Head of caudate nucleus (tissue), 42 donors: ENCODE measurements at places on chromosomes 7 and 10.

- peak; percentile 82 for DNase-seq
Observed at GRCh38 chr7:45923290-45923689, 2.2 kb upstream of the IGFBP3 start.

DNA sequence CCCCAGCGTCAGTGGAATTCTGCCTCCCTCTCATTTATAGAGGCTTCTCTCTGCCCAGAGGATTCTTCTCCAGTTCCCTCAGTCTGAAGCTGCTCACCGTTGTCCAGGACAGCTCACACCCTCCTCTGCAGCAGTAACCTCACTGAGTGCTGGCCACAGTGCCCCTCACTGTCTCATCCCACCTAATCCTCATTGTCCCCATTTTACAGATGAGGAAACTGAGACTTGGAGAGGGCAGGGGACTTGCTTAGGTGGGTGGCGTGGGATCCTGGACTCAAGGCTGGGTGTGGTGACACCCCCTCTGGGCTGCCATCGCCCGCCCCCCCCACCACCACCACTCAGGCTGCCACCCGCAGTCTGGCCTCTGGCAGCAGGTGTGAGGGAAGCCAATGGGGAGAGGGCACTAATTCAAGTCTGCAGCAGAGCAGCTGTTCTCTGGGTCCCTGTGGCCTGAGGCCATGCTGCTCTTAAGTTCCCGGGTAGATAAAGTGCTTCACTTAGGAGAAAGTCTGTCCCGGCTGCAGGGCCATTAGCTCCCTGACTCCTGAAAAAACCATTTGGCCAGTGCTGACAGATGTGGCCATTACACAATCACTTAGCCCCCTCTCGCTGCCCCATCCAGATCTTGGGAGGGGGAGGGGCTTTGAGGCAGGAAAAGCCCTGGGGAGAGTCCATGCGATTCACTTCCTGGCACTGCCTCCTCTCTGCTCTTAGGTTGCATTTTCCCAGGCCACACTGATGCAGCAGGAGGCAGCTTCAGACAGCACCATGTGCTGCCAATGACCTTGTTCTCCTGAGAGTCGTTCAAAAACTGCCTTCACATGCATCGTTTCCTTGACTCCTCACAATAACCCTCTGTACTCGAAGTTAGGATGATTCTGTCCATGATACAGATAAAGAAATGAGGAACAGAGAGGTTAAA, 36.3 kb downstream of the DRGX start:
- DNase-seq = no peak

DNA sequence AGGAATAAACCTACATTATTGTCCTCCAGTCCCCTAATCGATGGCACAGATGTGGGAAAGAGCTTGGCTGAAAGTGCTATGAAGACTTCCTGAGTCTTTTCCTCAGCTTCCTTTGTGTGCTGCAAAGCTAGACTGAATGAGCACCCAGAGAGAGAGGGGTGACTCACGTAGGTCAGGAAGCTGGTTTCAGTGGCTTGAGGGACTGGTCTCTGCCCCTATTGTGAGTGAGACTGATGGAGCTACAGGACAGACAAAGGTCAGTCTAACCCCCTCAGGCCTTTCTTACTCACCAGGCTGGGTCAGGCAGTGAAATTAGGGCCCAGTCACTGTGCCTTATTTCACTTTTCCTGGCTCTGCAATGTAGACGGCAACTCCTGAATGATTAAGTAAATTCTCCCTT, 171.1 kb upstream of the GRB10 start:
- DNase-seq = no peak

DNA sequence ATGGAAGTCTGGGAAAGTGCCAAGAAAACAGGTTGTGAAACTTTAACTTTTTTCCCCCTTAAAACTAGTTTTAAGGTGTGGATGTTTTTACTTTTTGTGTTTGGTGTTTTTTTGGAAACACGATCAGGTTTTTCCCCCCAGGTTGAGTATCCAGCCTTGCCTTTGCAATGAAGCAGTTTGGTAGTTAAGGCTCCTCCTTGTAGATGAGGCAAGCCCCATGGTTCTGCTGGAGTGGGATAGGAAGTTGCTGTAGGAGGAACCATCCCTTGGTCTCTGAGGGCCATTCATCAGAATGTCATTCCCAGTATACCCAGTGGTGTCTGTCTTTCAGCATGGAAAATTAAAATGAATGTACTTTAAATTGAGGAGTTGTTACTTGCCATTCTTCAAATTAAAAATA, 2.7 kb downstream of the CUL1 start:
- no peak for DNase-seq

GRCh38 chr10:16777473-16778370, 39.5 kb downstream of the RSU1 start:
- DNase-seq = no peak

DNA sequence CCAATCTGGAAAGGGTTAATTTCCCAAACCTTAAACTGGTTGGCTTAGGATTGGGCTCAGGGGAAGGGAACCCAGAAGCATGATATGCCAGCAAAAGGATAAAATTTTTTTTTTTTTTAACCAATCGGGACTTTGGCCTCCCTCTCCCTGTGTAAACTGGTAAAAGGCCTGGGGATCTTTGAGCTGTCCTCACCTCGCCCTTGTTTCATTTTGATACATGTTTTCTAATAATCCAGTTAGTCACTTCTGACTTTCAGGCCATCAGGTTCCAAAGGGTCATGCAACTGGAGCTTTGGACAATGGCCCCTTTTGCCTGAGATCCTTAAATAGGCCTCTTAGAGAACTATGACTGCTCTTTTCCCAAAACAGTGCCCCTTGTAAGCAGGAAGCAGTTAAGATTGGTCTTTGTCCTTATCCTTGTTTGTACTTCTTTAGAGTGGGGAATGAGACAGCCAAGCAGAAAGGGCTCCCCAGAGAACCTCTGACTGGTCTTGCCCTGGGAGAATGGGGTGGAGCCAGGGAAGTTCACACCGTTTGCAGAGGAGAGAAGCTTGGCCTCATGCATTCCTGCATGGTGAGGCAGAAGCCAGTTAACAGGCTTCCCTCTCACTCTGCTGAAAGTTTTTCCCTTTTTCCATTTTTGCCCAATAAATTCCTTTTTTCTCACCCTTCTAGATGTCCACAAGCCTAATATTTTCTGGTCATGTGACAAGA, 424.2 kb upstream of the CNTNAP2 start:
- no peak for DNase-seq

GRCh38 chr10:124417895-124418725, 613 bp downstream of the OAT start:
- DNase-seq = peak; percentile 70

DNA sequence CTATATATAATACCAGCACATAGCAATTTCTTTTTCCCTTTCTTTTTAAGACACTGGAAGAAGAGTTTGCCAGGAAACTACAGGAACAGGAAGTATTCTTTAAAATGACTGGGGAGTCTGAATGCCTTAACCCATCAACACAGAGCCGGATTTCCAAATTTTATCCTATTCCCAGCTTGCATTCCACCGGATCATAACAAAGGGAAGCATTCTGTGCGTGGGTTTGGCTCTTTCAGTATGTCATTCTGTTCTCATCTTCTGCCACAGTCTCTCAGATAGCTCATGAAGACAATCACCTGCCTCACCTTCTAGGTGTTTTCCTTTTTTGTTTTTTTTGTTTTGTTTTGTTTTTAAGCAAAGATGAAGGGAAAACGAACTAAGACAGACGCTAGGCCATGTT, 58.6 kb downstream of the SLK start:
- DNase-seq = no peak

DNA sequence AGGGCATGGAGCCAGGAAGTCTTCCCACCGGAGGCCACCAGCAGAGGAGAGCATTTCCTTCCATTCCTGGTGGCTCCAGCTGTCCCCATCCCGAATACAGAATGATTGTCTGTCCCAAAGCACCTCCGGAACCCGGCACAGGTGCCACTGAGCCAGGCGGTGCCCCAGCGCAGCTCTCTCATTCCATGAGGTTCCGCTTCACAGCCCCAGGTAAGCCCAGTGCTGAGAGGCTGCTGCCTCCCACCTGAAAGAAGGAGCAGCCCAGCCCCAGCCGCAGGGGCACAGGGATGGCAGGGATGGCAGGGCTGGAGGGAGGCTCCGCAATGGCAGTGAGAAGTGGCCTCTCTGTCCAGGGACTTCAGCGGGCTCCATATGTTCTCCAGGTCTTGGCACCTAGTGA, 162.1 kb upstream of the TCERG1L start:
- DNase-seq = no peak

GRCh38 chr10:91043173-91043910, 122.5 kb upstream of the ANKRD1 start:
- DNase-seq = no peak

DNA sequence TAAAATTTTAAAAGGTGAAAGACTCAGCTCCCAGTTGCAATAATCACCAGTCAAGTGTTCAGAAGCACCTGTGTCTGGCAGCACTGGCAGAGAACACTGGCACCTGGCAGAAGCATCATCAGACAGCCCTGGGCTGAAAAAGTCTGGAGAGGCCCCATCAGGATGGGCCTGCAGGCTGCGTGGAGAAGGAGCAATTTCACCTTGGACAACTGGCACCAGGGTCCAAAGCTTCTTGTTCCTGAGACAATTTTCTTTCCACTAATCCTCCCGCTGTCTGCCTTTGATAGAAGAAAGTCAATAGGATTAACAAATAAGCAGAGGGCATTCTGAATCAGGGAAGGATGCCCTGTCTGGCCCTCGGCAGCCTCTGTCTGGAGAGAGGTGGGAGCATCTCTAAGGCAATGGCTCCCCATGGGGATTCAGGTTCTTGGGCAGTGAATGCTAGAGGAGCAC, 6.5 kb downstream of the COBL start:
- DNase-seq = no peak

DNA sequence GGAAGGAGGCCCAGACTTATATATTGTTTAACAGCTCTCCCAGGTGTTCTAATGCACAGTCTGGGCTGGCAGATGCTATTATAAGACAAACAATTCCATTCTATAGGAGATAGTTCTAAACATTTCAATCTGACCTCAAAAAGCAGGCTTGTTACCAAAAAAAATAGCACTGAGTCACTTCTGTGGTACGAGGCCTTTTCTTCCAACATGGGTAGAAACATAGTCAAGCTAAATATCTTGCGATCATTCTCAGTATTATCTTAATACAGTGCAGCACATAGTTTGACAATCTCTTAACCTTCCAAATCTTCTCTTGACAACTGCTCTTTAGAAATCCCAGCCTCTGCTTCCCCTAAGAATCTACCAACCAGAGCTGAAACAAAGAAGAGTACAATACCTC, 46.6 kb upstream of the MKX start:
- DNase-seq = no peak

DNA sequence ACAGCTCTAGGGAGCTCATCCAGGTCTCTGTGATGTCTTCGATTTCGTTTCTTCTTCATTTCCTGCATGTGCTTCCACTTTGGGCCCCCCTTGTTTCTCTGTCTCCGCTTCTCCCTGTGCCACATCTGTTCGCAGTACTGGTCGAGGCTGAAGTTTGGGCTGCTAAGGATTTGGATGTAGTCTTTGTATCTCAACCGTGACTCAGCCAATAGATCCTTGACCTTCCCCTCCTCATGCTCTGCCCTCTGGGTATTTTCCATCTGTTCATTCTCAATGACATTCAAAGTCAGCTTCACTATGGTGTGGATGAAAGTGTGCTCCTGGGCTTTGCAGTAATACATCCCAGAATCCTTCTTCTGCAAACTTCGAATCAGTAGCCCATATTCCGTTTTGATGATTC, 187.4 kb downstream of the SEMA3D start:
- no peak for DNase-seq

DNA sequence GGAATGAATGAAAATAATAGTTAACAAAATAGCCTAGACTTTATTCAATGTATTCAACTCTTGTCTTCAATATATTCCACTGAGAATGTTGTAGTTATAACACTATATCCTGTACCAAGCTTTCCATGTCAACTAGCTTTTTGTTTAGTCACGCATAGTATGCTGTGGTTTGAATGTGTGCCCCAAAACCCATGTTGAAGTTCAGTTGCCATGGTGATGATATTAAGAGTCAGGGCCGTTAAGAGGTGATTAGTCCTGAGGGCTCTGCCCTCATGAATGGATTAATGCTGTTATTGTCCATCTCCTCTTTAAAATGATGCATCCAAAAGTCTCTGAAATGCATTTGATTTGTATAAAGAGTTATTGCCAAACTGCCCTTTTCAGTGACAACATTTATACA, 887.6 kb downstream of the NRG3 start:
- no peak for DNase-seq

- no peak for DNase-seq
Observed at GRCh38 chr10:123297175-123297574, 143.0 kb downstream of the BUB3 start.

- DNase-seq = no peak
Observed at GRCh38 chr10:121910673-121911420, 17.0 kb downstream of the ATE1 start.

DNA sequence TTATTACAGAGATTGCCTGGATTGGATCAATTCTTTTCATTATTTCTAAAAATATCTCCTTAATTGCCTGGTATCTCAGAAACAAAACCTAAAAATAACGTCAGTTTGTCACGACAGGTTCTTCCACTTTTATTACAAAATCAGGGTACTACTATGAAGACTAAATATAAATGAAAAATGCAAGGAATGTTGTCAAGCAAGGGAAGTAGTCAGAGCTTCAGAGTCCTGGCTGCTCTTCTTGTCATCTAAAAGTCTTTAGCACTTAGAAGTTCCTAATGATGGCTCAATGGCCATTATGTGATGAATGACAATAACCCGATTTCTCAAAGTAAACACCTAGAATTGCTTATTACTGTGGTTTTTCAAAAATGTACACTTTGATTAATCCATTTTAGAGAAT, 192.2 kb downstream of the SEMA3A start:
- DNase-seq = no peak

GRCh38 chr7:33854178-33854577, 51.2 kb upstream of the BMPER start:
- no peak for DNase-seq

- DNase-seq = no peak
Observed at GRCh38 chr10:117334066-117334465, 41.2 kb downstream of the PDZD8 start.

GRCh38 chr7:150325110-150325611, 1.8 kb upstream of the ACTR3C start:
- no peak for DNase-seq

GRCh38 chr7:37363536-37364491, 84.8 kb downstream of the ELMO1 start:
- DNase-seq = no peak

DNA sequence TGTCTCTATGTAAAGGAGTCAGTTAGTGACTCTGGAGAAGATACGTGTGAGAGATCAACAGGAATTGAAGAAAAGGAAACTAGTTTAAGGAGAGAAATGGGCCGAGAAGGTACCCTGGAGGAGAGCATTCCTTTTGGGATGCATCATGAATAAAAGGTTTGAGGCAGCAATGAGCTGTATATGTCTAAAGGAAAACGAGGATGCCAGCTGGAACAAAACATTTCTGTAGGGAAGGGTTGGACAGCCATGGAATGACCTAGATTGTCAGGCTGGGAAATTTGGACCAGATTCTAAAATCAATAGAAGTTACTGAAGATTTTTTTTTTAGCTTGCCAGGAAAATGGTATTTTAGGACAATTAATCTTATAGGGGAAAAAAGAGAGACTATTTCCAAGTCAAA, 17.2 kb upstream of the MPP7 start:
- DNase-seq = no peak
